Stimulated activated CD4-positive, alpha-beta T cell treated with anti-CD3 and anti-CD28 coated beads, Interleukin-1b, Interleukin-23, amount 100 ng/mL, for 24 hours (primary cell): ENCODE measurements at places on chromosomes 6 and 20.

GRCh38 chr6:29567991-29568390 lies 8.5 kb upstream of the UBD start:
- DNase-seq: no peak

DNA sequence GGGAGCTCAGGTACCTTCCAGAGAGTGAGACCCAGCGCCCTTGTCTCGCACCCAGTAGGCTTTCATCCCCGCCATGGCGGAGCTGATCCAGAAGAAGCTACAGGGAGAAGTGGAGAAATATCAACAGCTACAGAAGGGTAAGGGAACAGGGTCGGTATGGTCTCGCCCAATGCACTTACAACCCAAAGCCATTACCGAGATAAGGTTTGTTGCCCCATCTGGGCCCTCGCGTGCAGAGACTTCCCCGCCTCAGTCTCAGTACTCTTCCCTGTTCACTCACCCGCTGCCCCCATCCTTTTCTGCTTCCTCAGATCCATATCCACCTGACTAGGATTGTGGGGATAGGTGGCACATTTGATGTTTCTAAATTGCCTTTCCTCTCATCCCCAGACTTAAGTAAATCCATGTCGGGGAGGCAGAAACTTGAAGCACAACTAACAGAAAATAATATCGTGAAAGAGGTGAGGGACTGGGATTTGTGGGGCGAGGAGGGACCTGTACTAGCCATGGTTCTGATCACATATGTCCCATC lies 449 bp downstream of the PFDN6 start:
- no peak for DNase-seq

DNA sequence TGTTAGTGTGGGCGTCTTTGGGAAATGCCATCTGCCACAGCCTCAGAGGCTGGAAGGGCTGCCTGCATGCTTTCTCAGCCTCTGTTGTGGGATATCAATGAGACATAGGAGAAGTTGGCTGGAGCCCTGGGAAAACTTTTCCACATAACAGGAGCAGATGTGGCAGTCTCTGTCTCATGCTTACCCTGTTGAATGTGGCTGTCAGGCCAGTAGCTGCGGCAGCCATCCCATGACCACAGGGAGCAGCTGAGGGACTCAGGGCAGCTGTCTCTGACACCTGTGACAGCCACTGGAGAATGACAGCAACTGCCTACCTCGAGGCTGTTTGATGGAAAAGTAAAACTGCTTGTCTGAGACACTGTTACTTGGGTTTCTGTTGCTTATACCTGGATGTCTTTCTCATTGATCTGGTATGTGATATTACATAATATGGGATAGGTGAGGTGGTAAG lies 64.4 kb downstream of the TULP4 start:
- no peak for DNase-seq

DNA sequence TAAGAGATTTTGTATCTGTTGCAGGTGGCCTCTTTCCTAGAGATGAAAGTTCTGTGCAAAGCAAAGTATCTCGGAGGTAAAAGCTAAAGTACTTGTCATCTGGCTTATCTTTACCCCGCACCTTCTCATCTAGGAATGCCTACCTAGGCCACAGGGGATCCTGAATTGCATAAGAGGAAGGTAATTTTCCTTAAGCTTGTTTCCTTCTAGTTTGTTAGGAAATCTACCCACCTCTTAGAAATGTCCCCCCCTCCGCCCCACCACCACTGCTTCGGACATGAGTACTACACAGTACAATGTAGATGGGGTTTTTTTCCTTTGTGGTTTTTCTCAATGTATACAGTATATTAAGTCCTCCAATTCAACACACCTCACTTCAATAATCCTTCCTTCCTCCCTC lies 21.5 kb downstream of the FOXC1 start:
- no peak for DNase-seq

- DNase-seq: no peak
These were observed 172.8 kb upstream of the ARG1 start for GRCh38 chr6:131400054-131400778.

DNA sequence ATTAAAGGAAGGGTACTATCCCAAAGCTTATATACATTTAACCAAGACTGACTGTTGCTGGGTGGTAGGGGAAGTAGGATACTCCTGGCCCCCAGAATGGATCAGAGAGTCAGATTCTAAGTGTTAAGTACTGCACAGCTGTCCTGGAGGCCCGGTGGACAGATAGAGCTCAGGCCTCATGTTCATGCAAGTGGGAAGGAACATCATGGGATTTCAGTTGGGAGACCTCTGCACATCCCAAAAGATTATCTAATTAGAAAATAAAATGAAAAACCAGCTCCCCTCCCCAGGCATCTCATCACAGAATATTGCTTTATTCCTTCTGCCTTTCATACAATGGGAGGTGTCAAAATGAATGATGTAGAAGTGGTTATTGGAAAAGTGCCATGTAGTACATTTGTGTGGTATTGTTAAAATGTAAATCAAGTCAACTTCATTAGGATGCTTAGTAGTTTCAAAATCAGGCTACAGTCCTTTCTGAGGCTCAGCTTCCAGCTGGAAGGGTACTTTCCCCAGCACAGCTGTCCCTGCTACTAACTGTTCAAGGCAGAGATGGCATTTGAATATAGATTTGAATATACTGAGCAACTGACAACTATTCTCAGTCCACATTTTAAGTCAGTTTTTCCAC lies 82.9 kb downstream of the SLC35B3 start:
- no peak for DNase-seq
